ENCODE measurements at places on chromosomes 5 and 9.

GRCh38 chr9:1102642-1102970 lies 52.4 kb downstream of the DMRT2 start:
- no peak for DNase-seq

DNA sequence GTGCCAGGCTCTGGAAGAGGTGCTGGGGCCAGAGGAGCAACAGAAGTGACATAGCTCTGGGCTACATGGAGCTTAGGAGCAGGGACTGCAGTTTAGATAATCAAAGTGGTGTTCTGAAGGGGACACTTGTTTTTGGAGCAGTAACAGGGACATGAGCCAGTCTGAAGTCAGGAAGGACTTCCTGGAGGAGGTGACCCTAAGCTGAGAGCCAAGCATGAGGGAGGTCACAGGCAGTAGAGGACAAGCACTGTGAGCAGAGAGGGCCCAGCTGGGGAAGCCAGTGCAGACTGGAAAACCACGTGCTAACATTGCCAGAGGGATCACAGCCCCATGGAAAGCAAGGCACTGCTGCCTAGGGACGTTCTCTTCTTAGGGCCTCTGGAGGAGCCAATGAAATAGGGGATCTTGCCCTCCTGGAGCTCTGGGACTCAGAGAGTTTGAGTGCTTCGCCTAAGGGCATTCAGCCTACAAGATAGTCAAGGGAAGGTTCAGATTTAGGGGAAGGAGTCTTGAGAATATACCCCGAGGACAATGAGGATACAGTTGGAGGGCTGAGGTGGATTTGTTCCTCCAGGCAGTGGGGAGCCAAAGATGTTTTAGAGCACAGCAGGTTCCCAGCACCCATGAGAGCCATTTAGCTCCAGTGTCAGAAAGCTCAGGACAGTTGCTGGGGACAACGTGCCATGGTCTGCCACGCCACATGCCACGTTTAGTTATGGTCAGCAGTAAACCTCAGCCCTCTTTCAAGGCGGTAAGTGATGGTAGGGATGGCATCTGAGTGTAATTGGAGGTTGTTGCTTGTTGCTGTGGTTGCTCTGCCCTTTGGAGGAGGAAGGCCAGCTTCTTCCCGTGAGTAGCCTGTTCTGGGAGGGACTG lies 40.5 kb upstream of the SH3PXD2B start:
- DNase-seq, result no peak

DNA sequence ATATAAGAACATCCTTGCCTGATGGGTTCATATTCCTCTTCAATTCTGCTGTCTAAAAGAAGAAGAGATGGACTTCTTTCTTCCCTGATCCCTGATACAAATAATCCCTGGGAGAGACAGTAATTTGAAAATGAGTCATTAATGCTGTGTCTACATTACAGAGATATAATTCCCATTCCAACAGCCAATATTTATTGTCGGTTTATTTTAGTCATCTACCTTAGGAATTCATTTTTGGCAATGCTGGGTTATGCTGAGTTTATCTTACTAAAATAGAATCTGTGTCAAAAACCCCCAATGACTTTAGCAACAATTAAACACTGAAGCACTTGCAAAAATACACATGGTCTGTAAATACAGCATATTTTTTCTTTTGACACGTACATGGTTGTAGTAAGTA lies 23.9 kb downstream of the ZNF474 start:
- no peak for DNase-seq

GRCh38 chr9:127389381-127390247 lies 7.4 kb upstream of the SLC2A8 start:
- DNase-seq, result no peak

DNA sequence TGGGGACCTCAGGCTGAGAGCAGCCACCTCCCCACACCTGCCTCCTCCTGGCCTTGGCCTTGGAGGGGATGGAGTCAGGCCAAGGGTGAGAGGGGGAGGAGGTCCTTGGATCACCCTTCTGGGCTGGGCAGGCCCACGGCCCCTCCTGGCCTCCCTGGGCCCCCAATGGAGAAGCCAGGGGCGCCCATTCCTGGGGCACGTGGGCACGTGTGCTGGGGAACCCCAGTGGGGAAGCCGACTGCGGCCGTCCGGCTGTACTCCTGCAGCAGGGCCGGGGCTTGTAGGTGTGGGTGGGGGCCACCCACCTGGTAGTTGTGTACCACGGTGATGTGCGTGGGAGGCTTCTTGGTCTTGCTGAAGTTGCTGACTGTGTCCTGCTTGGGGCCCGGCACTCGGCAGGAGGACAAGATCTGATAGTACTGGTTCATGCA lies 8.5 kb downstream of the CRAT start:
- no peak for DNase-seq

- no peak for DNase-seq
Observed at GRCh38 chr9:128593039-128593438, 40.7 kb downstream of the SPTAN1 start.

GRCh38 chr9:106032978-106033377 lies 338.6 kb downstream of the TMEM38B start:
- DNase-seq, result no peak

DNA sequence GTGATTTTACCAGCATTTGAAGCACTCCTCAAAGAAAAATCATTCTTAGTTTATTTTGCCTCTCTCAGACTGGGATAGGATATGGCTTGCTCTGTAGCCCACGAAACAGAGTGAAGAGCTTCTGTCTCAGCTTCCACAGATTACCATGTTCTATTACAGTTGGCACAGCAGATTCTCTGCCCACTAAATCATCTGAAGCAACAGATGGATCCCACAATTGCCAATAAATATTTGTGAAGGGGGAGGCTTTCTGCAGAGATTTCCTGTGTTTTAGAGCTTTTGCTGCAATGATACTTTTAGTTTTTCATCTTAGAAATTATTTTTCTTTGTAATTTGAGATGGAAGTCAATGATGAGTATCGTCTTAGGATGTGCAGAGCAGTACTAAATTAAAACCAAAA lies 12.3 kb upstream of the MAP3K1 start:
- no peak for DNase-seq

DNA sequence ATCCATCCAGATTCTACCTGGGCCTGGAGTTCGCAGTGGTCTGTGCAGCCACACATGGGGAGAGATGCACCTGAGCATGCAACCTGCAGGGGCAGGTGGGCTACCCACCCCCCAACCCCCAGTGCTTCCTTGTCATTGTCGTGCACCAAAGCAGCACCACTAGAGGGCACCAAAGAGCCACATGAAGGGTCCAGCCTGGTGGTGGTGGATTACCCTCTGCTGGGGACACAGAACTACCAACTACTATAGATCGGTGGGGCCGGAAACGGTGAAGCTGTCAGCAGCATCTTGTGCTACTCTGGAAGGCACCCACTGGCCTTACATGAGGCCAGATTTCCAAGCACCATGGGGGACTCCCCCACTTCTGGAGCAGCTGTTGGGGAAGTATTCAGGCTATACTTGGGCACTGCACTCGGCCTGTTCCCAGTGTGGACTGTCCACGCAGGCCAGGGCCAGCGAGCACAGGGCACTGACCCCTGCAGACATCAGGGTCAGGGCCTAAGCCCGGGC lies 60.2 kb upstream of the TBC1D2 start:
- DNase-seq, result peak; percentile 87

DNA sequence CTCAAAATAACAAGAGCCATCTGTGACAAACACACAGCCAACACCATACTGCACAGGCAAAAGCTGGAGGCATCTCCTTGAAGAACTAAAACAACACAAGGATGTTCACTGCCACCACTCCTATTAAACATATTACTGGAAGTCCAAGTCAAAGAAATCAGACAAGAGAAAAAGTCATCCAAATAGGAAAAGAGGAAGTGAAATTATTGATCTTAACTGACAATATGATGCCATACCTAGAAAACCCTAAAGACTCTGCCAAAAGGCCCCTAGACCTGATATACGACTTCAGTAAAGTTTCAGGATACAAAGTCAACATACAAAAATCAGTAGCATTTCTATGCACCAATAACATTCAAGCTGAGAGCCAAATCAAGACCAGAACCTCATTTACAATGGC lies 30.0 kb upstream of the MACIR start:
- no peak for DNase-seq

- peak; percentile 18 for DNase-seq
Observed at GRCh38 chr5:93611976-93612854, 29.2 kb downstream of the NR2F1 start.

GRCh38 chr9:106059886-106060285 lies 365.5 kb downstream of the TMEM38B start:
- no peak for DNase-seq

DNA sequence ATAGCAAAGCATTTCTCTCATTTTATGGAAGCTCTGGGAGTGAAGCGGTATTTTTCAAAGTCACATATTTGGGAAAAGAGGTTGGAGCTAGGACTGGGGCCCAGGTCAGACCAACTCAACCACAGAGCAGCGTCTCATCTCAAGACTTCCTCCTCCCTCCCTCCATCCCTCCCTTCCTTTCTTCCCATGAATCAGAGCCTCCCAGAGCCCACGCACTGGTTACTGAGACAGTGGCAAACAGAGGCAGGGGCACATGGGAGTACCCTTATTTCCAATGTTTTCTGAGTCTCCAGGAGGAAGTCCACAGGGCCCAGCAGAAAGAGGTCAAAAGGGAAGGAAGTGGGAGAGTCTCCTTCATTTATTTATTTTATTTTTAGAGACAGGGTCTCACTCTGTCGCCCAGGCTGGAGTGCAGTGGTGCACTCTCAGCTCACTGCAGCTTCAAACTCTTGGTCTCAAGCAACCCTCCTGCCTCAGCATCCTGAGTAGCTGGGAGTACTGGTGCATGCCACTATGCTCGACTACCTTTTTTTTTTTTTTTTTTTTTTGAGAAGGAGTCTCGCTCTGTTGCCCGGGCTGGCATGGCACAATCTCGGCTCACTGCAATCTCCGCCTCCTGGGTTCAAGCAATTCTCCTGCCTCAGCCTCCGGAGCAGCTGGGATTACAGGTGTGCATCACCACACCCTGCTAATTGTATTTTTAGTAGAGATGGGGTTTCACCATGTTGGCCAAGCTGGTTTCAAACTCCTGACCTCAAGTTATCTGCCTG lies 52.5 kb upstream of the CDKN2AIPNL start:
- no peak for DNase-seq

GRCh38 chr5:31531543-31531887 lies 378 bp downstream of the DROSHA start:
- peak; percentile 20 for DNase-seq

GRCh38 chr5:158233735-158234322 lies 374.9 kb upstream of the CLINT1 start:
- no peak for DNase-seq

- DNase-seq, result no peak
Observed at GRCh38 chr5:15260356-15261268, 239.4 kb upstream of the FBXL7 start.

DNA sequence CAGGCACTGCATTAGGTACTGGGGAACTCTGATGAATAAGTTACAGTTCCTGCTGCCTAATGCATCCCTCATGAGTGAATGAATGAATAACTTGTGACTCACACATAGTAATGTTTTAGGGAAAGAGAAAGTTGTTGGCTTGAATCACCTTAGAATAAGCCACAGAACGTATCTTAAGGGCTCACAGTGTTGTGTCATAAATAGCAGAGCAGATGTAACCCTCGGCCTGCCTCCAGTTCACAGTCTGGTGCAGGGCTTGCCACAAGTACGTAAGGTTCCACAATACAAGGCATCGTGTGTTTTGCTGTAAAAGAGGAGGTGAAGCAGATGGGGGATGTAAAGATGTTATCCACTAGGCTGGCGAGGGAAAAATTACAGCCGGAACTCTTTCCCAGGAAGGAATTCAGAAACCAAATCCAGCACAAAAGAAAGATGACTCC lies 218.7 kb downstream of the TRPM3 start:
- DNase-seq, result peak; percentile 56

DNA sequence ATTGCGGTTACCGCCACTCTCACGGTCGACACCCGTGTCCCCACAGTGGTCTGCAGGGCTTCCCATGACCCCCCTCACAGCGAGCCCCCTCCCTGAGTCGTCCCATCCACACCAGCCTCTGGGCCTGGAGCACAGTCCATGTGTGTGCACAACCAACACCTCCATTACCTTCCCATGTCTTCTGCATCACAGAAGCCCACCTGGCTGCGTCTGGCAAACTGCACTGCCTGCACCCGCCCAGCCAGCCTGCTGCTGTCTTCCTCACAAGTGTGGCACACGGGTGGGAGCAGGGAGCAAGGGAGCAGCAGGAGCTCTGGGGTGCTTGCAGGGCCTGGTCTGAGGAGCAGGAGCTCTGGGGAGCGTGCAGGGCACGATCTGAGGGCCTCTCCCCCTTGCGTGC lies 415.3 kb upstream of the IRX4 start:
- no peak for DNase-seq

- DNase-seq, result no peak
Observed at GRCh38 chr9:7549249-7549648, 250.3 kb downstream of the DMAC1 start.

DNA sequence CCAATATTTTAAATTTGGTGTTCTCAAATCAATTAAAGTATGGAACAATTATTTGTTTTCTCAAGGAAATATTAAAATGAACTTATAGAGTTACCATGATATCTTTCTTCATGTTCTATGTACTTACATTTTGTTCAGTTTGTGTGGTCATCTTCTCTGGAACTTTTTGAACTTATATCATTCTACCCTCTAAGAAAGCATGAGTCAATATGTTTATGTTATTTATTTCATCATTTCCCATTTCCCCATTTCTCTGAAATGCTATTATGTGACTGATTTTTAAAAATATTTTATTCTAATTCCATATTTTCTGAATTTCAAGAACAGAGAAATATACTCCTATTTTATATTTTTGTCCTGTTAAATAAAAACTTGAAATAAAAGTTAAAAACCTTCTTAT lies 123.5 kb upstream of the ACOT12 start:
- no peak for DNase-seq

DNA sequence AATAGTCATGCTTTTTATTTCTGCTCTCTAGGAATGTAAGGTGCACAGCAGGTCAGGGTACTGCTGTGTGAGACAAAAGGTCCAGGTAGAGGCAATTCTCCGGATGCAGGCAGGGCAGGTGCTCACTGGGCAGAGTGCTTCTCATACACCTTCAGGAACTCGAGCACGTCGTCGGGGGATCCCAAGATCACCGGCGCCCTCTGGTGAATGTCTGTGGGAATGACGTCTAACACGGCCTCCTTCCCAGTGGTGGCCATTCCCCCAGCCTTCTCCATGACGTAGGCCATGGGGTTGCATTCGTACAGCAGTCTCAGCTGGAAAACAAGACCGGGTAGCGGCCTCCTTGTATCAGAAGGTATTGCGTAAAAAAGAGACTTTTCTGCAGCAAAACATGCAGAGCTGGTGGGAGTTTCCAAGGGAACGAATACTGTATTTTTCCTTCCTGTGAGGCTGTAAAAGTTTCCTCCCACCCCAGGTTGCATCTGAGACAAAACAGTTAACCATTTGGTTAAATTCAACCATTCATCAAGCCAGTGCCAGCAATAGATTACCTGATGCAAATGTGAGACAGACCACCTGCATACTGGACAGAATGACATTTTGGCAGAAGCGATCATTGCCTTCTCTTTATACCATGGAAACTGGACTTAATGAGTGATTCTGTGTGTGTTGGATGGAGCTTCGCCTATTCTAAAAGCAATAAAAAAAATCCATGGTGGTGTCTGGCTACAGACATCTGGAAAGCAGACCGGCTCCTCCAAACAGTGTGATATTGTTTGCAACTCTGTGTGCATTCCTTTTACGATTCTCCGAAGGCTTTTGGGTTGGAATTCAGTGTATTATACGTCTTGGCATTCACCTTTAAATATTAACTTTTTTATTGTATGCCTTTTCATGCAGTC lies 9.9 kb upstream of the FBP2 start:
- peak; percentile 71 for DNase-seq

GRCh38 chr9:86549401-86549811 lies 195.2 kb upstream of the TUT7 start:
- DNase-seq, result no peak

GRCh38 chr5:127440831-127441230 lies 76.6 kb upstream of the PRRC1 start:
- DNase-seq, result no peak

GRCh38 chr9:969310-970150 lies 6.9 kb upstream of the DMRT3 start:
- no peak for DNase-seq

- no peak for DNase-seq
Observed at GRCh38 chr9:120528829-120529228, 51.1 kb downstream of the CDK5RAP2 start.

Data from HTR-8/SVneo (cell line).